Panc1 (cell line): ENCODE measurements at places on chromosomes 1 and 21.

GRCh38 chr1:41776891-41777441 is 141.8 kb downstream of the HIVEP3 start:
- DNase-seq, result no peak

DNA sequence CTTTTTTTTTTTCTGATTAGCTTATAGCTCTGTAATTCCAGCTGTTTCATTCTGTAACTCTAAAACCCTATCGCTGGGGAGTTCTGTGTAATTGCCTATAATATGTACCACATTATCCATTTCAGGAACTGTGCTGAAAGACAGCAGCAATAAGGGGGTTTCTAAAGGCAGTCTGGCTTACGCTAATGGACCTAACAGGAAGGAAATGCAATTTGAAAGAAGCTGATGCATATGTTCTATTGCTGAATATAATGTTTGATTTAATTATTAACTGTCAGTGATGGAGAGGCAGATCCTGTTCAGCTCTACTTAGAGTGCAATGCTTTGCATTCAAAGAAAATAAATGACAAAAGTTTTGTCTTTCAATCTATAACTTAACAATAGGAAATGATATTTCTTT is 209.4 kb upstream of the SNX7 start:
- no peak for DNase-seq

- DNase-seq, result no peak
Observed at GRCh38 chr1:213568929-213569815, 418.6 kb upstream of the PROX1 start.

DNA sequence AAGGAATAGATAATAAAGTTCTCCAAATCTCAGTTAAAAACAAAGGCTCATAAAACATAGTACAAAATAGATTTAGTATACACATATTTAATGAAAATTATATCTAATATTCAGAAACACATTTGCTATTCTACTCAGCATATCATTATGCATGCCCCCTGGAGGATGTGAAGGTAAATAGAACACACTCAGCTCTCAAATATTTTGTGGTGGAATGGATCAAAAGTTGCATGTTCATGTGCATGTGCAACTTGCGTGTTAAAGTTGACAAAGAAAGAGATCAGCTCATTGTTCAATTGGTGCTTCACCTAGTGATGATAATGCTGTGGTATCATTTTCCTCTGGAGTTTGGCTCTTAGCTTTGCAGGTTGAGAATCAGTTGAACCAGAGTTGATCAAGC is 4.9 kb upstream of the ZNF644 start:
- DNase-seq, result no peak

- DNase-seq, result no peak
Observed at GRCh38 chr21:34923202-34923601, 125.9 kb downstream of the RUNX1 start.

GRCh38 chr1:205440476-205441317 is 15.1 kb downstream of the BLACAT1 start:
- no peak for DNase-seq

DNA sequence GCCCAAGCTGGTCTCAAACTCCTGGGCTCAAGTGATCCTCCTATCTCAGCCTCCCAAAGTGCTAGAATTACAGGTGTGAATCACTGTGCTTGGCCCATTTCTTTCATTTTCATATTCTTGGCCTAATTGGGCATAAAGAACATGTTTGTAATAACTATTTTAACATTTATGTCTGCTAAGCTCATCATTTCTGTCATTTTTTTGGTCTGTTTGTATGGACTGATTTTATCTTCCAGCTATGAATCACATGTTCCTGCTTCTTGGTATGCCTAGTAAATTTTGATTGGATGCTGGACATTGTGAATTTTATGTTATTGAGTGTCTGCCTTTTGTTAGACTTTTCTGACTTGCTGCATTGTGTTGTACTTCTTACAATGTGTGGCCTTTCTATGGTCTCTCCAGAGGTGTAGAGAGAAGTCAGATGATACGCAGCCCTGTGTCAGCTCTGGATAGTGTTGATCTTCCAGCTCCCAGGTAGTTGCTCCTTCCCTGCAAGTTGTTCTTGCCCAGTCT is 39.0 kb upstream of the PPM1J start:
- DNase-seq, result no peak

DNA sequence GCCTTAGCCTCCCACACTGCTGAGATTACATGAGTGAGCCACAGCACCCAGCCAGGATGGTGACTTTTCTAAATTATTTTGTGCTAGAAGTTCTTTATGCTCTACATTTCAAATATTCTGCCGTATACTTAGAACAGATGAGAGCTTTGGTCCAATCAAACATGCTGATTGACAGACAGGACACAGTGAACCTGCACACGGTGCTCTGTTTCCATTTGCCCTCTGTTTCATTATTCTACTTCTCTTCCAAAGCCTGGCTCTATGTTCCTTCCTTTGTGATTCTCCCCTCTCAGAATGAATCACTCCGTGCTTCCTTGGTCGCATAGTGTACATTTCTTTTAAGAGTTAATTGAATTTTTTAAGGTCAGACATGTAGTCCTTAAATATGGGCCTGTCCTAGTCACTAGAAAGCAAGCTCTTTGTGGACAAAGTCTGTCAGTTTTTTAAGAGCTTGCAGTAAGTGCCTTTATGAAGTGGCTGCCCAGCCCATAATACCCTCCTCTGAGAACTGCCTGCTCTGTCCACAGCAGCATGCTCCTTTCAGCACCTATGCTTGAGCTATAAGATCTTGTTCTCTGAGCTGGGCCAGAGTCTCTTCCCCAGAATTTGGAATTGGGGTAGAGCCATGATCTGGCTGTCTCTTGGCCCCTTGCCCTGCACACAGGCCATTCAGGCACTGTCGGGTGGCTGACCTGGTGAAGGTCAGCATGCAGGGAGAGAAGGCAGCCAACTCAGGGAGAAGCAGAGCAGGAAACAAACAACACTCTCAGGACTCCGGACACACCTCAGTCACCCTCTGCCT is 66.8 kb upstream of the SLC44A3 start:
- no peak for DNase-seq

GRCh38 chr1:223616586-223616985 is 48.9 kb downstream of the CAPN8 start:
- DNase-seq, result no peak

- DNase-seq, result no peak
Observed at GRCh38 chr1:186461014-186461413, at the start of gene PDC. Gene PDC (minus strand): TSS chr1:186461114. CDS start chr1:186449459, 11,655 bp downstream.

- DNase-seq, result peak; percentile 64
Observed at GRCh38 chr1:174815036-174815435, 184.7 kb upstream of the CACYBP start.

GRCh38 chr1:20160034-20160433 is 20.9 kb downstream of the PLA2G2F start:
- no peak for DNase-seq

DNA sequence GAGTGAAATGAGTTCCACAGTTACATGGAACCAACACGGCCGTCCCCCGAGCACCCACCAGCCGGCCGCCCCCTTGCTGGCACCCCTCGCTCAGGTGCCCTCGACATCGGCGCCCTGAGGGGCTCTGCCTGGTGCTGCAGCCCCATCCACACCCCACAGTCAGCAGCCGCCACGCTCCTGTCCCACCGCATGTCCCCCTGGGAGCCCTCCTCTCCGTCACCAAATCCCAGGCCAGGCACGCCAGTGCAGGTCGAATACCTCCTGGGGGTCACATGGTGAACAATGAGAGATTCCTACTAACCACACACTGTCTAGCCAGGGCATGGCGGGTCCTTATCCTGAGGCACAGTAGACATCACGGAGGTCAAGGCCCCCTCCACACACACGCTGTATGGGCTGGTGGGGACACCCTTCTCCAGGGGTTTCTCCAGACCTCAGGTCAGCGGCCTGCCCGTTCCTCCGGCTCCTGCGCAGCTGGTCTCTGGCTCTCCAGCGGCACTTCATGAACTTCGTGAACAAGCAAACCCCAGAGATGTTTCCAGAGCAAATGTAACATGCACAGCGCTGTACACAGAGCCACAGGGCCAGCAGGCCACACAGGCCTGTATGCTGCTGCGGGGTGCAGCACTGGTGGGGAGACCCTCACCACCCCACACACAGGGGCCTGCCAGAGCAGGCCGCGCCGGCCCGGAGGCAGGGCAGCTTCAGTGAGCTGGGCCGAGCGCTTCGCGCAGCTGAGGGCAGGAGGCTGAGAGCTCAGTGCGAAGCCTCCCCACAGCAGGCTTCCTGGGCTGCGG is 21.8 kb downstream of the POFUT2 start:
- no peak for DNase-seq

DNA sequence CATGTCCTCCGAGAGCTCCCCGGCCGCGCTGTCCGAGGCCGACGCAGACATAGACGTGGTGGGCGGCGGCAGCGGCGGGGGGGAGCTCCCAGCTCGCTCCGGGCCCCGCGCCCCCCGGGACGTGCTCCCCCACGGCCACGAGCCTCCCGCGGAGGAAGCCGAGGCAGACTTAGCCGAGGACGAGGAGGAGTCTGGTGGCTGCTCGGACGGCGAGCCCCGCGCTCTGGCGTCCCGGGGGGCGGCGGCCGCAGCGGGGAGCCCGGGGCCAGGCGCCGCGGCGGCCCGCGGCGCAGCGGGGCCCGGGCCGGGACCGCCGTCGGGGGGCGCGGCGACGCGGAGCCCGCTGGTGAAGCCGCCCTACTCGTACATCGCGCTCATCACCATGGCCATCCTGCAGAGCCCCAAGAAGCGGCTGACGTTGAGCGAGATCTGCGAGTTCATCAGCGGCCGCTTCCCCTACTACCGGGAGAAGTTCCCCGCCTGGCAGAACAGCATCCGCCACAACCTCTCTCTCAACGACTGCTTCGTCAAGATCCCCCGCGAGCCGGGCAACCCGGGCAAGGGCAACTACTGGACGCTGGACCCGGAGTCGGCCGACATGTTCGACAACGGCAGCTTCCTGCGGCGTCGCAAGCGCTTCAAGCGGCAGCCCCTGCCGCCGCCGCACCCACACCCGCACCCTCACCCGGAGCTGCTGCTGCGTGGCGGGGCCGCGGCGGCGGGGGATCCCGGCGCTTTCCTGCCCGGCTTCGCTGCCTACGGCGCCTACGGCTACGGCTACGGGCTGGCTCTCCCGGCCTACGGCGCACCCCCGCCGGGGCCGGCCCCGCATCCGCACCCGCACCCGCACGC is 547 bp downstream of the FOXD2 start:
- DNase-seq, result no peak

DNA sequence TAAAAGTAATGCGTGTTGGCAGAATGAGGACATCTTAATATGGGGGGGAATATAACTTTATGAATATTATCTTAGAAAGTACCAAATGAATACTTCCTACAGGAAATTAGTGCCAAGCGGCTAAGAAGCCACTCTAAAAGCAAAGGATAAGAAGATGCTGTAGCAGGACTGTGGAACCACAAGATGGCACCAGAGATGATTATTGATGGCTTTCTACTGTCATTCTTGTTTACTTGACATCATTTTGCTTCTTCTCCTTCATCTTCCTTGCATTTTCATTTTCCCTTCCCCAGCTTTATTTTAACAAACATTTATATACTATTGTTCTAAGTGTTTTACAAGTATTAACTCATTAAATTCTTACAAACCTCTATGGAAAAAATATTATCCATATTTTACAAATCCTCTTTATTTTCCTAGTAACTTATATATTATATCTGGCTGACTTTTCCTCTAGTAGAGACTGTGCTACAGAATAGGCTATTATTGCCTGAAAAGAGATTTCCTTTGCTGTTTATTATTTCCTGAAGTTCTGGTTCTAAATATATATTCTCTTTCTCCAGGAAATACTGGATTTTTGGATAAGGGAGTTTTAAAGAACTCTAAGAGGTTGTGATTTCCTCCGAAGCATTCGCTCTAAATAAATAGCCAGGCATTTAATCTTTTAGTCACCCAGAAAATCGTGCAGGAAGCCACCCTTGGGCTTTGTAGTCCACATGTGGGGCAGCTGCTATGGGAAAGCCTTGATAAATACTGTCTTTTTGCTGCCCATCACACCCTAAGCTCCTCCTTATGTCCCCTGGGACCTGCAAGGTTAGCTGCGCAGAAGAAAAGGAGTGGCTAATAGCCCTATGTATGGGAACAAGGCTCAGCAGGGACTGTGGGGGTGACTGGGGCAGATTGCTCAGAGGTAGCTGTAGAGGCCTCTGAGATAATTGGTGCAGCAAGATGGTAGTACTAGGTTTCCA is 69.8 kb downstream of the TPR start:
- peak; percentile 25 for DNase-seq

DNA sequence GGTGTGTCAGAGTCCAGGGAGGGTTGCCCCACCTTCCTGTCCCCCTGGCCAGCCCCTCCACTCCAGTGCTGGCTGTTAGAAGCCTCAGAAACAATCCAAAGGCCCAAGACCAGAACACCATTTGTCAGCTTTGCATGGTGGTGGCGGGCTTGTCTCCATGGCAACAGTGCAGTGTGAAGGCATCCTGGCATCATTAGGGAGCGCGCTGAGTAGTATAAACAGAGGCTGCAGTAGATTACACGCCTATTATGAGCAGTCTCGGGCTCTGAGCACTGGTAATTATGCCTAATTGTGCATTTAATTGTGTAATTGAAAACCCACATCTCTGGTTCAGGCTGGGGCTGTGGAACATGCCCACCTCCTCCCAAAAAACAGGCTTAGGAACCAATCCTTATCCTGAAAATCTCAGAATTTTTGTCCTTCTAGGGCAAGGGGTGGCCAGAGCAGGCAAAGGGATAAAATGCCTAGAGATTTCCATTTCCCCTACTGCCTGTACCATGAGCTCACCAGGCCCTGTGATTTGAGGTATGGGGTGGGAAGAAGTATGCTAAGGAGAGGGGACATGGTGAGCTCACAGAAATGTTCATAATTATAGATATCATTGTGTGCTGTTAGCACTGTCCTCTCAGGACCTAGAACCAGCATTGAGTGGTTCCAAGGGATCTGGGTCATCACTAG is 11.7 kb downstream of the NKAIN1 start:
- no peak for DNase-seq

DNA sequence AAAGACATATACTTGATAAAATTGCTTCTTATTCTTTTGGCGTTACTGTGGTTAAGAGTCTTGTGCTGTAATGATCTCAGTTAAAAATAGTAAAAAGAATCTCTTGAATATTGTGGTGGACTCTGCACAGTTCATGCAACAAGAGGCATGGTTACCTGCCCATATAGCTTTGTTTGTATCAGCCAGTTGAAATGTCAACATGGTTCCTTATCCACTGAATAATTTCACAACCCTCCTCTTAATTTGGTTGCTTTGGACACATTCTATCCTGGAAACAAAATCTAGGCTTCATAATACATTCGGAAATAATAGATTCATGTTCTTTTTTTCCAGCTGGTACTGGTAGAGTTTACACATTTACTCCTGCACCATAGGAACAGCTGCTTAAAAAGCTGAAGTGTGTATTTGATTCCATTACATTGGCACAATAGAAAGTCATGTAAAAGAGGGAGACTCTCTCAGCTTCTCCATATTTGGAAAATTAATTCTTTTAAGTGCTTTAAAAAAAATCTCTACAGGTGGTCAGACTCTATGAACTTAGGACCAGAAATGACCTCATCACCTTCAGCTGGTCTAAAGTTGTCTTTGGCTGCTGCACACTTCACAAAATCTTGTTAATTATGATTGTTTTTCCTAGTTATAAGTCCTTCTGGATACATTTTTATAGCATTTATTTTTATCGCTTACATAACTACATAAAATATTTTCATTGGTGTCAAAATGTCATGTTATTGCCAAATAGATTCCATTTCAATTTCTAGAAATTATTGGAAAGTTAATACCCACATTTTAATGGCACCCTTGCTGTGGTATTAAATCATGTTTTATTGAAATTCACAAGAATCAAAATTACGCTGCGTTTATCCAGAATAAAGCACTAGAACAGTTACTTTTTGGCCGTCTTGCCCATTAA is 100.2 kb downstream of the LTN1 start:
- no peak for DNase-seq

- DNase-seq, result no peak
Observed at GRCh38 chr1:193005785-193006184, 53.4 kb downstream of the UCHL5 start.
